ENCODE measurements at places on chromosomes 4 and X.

GRCh38 chr4:105556206-105556605 is 3.8 kb downstream of the ARHGEF38 start:
- no peak for DNase-seq

DNA sequence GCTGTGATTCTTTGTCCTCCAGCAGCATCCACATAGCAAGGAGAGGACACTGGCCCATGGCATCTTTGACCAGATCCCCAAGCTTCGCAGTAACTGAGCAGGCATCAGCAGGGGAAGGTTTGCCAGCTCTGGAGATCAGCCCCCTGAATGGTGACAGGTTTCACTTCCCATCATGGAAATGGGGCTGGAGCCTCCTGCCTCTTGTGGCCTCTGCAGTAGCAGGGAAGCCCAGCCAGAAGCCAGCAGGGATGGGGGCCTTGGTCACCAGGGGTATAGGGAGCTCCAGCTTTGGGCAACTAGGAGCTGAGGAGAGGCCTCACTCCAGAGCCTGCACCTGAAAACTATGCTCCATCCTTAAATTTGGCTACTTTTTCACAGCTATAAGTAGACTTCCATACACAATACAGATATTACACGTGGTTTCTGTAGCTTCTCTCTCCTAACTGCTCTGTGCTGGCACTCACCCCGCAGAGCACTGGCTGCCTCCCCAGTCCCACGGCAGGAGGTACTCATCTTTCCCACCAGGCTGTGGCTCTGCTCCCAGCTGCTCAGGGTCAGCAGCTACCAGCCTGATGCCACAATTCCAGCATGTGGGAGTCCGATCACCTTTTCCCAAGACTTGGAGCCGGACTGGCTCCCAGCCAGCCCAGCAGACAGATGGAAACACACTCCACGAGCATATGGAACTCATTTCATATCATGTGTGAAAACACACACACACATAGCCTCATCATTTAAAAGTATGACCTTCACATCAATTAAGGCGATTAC is 2.8 kb downstream of the TMEM271 start:
- DNase-seq, result no peak

GRCh38 chrX:37825215-37825842 is 22.0 kb downstream of the DYNLT3 start:
- peak; percentile 40 for DNase-seq

GRCh38 chr4:12545812-12546211 is 938.3 kb downstream of the RAB28 start:
- DNase-seq, result no peak

- DNase-seq, result no peak
Observed at GRCh38 chr4:77624213-77624612, 18.6 kb downstream of the CXCL13 start.

GRCh38 chr4:32840461-32841189 is 2120.5 kb downstream of the PCDH7 start:
- DNase-seq, result no peak

DNA sequence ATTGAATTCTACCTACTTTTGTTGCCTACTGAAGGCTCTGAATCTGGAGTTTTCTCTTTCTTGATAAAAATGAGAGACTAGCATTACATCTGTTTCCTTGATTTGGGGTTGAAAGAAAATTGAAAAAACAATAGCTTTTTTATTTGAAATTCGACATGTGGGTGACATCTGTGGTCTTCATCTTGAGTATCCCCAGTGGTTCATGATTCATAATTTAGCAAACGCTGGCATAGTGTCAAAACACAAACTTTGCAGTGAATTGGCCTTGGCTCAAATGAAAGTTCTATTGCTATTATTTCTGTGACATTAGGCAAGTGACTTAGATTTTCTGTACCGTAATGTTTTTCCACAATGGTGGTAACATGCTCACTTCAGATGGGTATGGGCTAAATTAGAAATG is 747.6 kb downstream of the PCDH7 start:
- DNase-seq, result no peak

GRCh38 chr4:88854481-88854880 is 156.9 kb upstream of the NAP1L5 start:
- no peak for DNase-seq

- DNase-seq, result peak; percentile 28
Observed at GRCh38 chrX:153925739-153926551, at the start of gene ARHGAP4. Gene ARHGAP4 (minus strand): TSS chrX:153926264. CDS start chrX:153926202, 62 bp downstream.

DNA sequence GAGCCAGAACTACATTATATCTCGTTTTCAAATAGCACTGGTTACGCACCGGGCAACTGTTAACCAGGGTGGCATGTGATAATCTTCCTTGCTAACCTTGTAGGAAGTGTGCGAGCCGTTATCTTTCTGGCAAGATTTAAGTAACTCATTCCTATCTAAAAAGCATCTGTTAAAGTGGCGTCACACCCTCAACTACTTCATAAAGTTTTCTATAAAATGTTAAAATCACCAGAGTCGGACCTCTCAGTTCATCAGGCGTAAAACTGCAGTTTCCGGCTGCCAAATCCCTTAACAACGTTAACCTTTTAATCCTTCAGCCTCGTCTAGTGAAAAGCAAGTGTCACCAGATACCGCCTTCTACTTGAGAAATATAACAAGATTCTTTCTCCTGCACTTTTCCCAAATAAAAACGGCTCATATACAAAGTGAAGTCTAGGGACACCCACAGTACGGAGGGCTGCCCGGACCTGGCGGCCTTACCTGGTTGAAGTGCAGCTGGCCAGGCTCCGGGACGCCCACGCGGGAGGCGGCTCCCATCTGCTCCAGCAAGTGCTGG is 1.2 kb downstream of the SLC39A8 start:
- DNase-seq, result peak; percentile 56

GRCh38 chr4:86965019-86965976 is 30.5 kb downstream of the AFF1 start:
- peak; percentile 33 for DNase-seq

GRCh38 chrX:2707334-2707760 is 16.3 kb downstream of the CD99 start:
- DNase-seq, result peak; percentile 61

DNA sequence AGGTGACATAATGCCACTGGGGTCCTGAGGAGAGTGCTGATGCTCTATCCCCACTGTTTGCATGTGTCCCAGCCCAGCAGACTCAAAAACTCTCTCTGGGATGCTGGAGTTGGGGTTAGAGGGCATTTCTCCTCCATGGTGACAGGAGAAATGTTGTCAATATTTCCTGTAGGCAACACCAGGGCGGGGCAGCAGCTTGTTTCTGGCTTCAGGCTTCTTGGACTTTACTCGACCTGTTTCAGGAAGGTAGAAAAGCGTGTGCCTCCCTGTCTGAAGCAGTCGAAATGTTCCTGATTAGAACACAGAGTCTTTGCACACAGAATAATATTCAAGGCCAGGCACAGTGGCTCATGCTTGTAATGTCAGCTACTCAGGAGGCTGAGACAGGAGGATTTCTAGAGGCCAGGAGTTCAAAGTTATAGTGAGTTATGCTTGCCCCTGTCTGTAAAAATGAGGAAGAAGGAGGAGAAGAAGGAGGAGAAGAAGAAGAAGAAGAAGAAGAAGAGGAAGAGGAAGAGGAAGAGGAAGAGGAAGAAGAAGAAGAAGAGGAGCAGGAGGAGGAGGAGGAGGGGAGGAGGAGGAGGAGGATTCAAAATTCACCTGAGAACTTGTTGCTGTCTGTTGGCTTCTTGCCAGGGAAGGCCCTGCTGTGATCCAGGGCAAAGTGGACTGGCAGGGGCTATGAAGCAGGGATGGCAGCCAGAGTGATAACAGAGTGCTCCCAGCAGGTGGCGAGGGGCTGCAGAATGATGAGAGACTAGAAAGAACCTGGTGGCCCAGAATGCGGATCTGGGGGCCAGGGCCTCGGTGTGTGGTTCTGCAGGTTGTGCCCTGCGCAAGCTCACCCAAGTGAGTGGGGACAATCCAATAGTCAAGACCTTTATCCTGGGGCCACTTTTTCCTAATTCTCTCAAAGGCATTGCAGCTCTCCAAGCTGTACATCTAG is 82.9 kb downstream of the RTL5 start:
- DNase-seq, result no peak

DNA sequence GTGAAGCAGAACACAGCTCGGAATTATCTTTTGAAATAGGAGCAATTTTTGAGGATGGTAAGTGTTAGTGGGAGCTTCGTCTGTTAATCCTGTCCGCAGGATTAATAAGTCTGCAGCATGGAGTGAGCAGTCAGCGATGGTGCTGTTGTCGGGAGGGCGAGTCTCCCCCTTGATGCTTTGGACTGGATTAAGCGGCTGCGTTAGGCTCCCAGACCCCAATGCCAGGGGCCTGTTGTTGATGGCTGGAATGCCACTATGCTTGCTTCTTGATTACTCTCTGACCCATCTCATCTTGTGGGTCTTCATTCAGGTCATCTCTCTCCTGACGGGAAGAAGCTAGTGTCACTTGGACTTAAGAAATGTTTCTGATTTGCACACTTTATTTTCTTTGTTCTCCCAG is 332.6 kb downstream of the ARHGAP10 start:
- DNase-seq, result no peak

- DNase-seq, result no peak
Observed at GRCh38 chr4:104941661-104942062, 205.0 kb upstream of the TET2 start.

DNA sequence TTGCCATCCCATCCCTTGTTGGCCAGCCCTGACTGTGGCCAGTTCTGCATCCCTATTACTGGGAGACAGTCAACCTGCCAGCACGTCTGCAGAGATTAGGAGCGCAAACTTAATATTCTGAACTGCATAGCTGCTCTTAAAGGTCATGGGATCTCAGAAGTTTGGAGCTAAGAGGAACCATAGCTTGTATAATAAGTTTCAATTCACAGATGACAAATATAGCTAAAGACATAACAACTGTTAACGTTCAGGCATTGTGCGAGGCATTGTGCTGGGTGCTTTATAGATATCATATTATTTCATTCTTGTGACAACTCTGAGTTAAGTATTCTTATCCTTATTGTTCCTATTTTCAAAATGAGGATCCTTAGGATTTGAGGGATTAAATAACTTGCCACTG is 3.7 kb downstream of the SCARB2 start:
- no peak for DNase-seq

DNA sequence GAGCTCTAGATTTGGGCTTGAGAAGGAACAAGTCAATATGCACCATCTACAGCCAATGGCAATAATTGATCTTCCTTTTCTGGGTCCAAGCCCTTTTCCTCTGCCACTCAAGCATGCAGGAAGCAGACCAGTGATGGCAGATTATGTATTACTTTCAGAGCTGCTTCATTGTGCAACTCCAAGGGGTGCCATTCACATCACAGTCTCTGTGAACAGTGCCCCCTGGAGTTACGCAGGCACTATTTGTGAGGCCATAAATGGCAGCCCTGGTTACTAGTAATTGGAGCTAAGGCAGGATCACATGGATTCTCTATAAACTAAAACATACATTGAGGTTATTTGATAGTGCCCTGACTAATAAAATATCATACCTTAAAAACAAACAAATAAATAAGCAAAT is 313.4 kb upstream of the SLC7A11 start:
- peak; percentile 72 for DNase-seq

- DNase-seq, result no peak
Observed at GRCh38 chr4:184860018-184860779, 34.4 kb upstream of the ACSL1 start.

GRCh38 chrX:150372280-150372679 is 9.2 kb downstream of the MAMLD1 start:
- no peak for DNase-seq

- DNase-seq, result no peak
Observed at GRCh38 chr4:109760682-109761081, 30.8 kb upstream of the PLA2G12A start.

- DNase-seq, result no peak
Observed at GRCh38 chr4:128876200-128876599, 66.7 kb downstream of the JADE1 start.

DNA sequence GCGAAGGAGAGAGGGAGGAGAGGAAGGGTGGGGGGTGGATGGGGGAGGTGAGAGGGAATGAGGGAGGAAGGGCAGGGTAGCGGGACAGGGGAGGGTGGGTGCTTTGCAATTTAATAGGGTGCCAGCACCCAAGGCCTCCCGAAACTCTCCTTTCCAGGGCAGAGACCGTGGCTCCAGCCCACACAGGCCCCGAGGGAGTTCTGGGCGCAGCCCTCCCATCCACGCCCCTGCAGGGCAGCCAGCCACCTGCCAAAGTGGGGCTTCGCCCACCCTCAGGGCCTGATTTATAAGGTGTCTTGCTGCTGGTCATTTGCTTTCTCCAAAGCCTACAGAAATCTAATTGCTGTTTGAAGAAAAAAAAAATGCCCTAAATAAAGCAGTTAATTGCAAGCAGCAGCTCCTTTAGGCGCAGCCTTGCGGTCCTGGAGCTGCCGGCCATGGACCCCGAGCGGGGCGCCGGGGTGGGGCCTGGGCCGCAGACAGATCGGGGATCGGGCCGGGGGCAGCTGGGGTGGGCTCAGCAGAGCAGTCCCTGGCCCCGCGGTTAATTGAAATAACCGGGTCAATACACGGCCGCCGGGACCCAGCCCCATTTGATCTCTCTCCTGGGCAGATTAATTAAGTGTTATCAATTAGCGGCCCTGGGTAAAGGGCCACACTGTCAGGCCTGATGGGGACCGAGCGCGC is 106.0 kb upstream of the NKX1-1 start:
- no peak for DNase-seq

DNA sequence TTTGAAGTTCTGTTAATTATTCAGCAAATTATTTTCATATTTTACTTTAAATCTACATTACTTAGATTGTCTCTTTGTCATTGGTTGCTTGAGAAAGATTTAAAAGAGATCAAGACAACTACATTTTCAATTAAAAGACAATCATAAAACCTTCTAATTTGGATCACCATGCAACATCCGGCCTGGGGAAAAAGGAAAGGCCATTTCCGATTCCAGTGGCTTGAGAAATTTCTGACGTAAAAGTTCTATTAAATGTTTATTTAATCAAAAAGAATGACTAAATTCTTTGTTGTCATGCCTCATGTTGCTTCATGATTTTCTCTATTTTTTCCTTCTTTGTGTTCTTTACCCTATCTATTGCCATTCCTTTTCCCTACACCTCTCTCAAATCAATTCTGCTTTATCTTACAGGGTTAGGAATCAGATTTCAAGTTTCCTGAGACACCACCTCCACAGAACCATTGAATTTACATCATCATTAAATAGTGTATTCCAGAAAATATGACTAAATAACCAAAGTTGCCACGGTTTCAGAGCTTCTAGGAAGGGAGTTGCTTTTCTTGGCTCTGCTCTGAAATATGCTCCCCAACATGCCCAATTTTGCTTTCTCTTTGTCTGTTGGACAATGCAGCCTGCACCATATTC is 124.6 kb upstream of the ACSL4 start:
- no peak for DNase-seq

GRCh38 chr4:168651374-168651773 is 154.5 kb downstream of the PALLD start:
- peak; percentile 38 for DNase-seq
